ENCODE measurements at places on chromosomes 11 and 22.
A peak's percentile ranks its signal among the peaks of the same experiment; 100 is the strongest.

DNA sequence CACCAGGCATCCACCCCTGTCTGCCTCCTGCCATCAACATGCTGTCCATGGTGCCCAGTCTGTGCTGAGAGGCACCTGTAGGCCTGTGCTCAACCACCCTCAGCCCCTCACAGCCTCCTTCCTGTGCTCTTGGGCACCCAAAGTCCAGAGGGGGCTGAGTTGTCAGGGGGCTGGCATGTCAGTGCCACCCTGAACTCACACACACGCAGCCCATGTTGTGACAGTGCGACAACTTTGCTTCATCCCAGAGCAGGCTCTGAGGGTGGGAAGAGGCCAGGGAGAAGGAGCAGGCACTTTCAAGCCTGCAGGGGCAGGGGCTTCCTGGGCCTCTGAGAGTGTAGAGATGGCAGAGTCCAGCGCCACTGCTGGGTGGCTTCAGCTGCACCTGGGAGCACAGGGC, 491.0 kb downstream of the TMEM135 start:
- DNase-seq, result no peak

- DNase-seq, result no peak
Measured at GRCh38 chr11:70158201-70158600, 44.9 kb upstream of the FADD start.

DNA sequence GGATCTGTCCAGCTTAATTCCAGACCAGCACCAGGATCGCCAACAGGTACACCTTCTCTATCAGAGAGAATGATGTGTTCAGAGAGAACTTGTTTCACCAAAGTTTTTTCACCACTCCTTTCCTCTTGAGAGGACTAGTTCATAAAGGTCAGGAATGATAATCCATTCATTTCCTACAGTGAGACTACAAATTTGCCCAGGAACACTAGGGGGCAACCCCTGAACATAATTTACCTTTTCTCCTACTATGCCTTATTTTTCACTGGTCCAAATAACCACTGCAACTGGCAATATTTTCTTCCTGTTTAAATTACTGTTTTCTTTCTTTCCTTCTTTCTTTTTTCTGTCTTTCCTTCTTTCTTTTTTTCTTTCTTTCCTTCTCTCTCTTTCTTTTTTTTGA, 22.5 kb downstream of the CAVIN3 start:
- DNase-seq, result no peak

- no peak for DNase-seq
Measured at GRCh38 chr11:28491431-28491830, 383.2 kb downstream of the METTL15 start.

DNA sequence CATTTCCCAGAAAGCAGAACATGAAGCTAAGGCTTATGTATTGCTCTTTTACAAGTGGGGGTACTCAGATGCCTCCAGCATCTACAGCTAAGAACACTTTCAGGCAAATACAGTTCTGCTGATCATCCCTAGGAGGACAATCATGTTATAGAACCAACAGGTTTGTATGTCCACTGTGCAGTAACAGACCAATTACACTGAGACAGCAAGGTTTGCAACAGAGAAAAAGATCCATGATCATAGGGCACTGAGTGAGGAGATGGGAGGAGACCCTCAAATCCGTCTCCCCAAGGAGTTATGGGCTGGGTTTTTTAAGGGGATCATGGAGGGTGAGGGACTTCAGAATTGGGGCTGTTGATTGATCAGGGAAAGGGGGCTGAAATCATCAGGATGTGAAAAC, 39.1 kb upstream of the GRK3 start:
- no peak for DNase-seq

GRCh38 chr11:75591966-75592365, 29.9 kb downstream of the SERPINH1 start:
- DNase-seq, result no peak

DNA sequence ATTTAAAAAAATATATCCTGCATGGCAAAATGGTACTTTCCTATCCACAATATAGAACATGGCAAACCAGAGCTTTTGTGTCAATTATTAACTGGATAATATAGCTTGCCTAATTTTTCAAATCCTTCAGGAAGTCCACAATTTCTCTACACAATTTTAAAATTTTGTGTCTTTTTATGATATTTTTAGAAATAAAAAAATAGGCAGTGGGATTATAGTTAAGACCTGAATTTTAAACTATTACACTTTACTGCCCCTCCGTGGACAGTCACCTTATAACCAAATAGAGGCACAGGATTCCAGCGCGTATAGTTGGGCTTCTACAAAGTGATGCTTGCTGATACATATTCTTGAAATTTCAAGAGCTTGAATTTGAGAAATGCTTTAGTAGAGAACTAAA, 2.1 kb upstream of the DMC1 start:
- DNase-seq, result no peak

DNA sequence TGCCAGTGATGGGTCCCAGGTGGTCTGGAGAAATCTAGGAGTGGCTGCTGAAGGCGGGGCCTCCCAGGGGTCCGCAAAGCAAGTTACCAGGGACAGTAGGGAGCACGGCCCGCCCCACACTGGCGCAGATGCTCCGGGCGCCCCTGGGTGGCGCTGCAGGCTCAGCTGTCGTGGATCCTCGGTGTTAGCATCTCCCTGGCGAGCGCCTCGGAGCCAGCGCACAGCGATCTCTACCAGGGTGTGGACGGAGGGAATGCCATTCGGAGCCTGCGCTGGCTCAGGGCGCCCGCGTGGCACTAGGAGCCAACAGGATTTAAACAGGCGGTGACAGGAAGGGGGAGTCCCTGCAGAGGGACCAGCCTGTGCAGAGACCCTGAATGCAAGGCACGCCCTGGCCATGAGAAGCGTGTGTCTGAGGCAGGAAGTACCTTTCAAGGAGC, 20.2 kb downstream of the FADS3 start:
- peak; percentile 77 for DNase-seq

DNA sequence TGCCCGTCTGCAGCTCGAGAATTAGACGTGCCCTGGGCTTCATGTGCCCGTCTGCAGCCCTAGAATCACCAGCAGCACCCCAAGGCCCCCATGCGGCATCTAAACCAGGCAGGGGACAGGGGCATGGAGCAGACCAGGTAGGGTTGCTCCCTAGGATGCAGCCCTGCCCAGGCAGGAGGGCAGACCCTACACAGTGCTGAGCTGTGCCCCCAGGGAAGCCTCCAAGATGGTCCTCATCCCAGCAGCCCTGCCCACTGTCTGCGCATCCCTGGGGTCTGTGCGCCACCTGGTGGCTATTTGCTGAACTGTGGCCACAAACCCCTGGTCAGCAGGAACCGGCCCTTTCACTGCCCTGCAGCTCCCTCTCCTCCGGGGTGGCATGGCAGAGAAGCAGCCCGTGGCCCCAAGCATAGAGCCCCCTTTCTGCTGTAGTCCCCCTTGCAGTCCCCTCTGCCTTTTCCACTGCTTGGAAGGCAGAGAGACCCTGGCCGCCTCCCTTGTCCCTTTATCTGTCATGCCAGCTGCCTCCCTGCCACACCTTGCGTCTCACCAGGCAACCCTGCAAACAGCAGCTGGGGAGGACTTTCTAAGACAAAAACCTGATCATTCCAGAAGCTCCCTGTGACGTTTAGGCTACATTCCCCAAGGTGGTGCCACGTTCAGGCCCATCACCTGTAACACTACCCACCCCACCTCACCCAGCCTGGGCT, 86.6 kb downstream of the KCNQ1 start:
- DNase-seq, result peak; percentile 45

DNA sequence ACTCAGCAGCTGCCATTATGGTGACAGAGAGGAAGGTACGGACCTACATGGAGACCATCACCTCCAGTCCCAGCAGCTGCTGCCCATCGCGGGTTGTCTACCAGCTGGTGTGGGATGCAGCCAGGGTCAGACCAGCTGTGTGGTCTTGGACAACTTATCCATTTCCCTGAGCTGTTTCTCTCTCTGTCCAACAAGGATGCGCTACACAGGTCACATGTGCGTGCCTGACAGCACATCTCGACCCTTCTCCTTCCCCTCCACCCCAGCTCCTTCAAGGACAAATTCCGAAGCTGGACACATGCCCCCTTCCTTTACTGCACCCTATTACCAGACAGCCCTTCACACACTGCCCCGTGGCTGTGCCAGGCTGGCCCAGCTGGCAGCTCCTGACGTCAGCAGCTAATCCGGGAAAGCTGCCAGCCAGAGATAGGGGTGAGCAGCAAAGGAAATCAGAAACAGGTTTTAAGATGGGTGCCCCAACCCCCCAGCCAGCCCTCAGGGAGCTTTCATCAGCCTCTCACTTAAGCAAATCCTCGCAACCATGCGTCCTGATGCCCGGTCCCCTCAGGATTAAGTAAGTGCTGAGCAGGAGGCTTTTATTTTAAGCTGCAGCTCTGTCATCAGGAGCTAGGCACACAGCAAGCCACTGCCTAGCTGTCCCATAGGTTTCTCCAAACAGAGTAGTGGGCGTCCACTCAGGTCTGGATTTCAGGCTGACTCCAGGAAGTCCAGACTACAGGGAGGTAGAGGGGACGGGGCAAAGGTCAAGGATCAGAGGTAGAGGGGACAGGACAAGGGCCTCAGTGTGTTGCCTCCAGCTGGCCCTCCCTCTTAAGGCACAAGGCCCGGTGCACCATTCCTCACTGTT, 20.3 kb downstream of the TEF start:
- peak; percentile 91 for DNase-seq

DNA sequence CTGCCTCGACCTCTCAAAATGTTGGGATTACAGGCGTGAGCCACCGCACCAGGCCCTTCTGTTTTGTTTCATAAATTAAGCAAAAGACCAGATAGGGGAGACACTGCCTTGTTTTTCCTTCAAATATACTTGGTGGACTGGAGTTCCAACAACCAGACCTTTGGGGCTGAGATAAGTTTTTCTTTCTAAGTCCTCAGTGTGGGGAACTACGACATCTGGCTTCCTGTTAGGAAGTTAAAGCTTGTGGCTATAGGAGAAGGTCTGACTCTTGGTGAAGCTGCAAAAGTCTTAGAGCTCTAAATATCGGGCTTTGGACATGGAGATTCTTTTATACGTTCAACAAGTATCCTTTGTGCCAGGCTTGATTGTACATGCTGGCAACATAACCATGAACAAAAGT, 64.1 kb upstream of the EED start:
- DNase-seq, result no peak

- DNase-seq, result no peak
Measured at GRCh38 chr11:105130189-105130813, 9.3 kb downstream of the CARD18 start.

DNA sequence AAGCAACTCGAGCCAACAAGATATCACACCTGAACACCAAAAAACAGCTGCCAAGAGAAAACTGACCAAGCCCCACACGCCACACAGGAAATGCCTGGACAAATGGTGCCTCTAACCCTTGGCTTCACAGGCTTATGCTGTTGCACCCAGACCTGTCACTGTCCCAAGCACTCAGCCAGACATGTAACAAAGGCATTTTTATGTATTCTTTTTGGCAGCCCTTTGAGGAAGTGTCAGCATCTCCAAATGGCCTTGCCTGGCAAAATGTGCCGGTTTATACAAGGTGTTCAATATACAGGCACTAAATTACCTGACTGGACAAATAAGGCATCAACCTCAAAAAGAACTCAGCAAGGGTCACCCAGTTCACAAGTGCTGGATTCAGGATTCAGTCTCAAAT, 6.1 kb downstream of the HDHD5 start:
- no peak for DNase-seq

GRCh38 chr11:123742031-123742723, 717 bp upstream of the ZNF202 start:
- DNase-seq, result no peak

- DNase-seq, result no peak
Measured at GRCh38 chr11:78542007-78542406, 32.7 kb downstream of the NARS2 start.

- DNase-seq, result no peak
Measured at GRCh38 chr11:65118097-65118837, 766 bp upstream of the ZNHIT2 start.

DNA sequence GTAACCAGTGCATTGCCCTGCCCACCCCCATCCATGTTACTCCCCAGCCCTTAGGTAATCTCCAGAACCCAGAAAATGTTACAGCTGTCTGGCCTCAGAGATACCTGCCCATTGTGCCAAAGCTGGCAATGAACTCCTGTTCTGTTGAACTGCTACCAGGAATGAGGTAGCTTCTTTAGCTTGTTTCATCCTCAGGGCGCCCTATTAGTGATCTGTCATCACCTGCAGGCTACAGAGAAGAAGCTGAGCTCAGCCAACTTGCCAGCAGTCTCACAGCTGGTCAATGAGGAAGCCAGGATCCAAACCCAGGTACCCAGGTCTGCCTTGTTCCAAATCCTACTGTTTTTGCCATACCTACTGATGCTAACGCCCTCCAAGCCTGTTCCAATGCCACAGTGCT, 88.7 kb downstream of the GALNT18 start:
- DNase-seq, result no peak

DNA sequence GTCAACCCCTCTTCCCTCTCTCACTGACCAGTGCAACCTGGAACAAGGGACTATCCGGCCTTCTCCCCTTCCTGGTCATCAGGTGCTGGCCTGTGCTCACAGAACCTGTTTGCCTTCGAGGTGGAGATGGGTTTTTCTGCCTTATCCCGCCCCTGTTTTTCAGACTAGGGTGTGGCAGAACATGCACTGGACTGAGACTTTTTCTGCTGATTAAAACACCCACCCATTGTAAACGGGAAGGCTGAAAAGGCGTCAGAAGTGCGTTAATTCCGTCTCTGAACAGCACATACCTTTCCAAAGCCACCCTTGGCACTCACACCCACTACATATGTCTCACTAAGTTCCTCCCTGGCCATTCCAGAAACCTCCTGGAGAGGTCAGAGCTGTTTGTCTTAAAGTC, 4.4 kb upstream of the B3GNT6 start:
- no peak for DNase-seq

DNA sequence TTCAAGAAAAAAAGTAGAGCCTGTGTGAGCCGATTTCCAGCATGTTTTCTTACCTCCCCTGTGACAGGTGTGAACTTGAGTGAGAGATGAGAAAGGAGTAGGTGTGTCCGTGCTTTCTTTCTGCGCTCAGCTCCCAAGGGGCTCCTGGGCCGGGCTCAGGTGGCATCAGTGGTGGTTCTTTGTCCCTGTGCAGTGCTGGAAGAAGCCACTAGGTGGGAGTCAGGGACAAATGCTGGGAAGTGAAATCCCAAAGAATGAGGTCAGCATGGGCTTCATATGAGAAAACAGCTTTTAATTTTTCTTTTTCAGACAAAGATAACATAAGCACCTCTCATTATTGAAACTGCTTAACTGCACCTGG, 57.8 kb downstream of the PPFIBP2 start:
- no peak for DNase-seq

DNA sequence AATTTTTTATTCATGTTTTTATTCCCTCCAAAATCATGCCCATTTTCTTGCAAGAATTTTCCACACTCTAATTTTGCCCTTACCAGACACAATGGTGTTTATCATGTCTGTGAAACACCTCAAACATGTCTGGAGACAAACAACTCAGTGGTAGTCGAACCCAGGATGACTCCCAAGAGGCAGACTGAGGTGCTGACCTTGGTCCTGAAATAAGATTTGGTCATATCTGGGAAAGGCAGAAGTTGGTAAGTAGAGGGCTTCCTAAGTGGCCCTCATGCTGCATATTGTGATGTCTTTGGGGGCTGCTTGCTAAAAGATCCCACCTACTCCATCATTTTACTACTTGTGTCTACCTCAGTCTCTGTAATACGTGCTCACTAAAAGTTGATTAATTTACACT, 369.4 kb upstream of the ISX start:
- DNase-seq, result no peak

All from nucleus accumbens (tissue), 56 donors.